ACHN (cell line): ENCODE measurements at places on chromosomes 2 and 18.

DNA sequence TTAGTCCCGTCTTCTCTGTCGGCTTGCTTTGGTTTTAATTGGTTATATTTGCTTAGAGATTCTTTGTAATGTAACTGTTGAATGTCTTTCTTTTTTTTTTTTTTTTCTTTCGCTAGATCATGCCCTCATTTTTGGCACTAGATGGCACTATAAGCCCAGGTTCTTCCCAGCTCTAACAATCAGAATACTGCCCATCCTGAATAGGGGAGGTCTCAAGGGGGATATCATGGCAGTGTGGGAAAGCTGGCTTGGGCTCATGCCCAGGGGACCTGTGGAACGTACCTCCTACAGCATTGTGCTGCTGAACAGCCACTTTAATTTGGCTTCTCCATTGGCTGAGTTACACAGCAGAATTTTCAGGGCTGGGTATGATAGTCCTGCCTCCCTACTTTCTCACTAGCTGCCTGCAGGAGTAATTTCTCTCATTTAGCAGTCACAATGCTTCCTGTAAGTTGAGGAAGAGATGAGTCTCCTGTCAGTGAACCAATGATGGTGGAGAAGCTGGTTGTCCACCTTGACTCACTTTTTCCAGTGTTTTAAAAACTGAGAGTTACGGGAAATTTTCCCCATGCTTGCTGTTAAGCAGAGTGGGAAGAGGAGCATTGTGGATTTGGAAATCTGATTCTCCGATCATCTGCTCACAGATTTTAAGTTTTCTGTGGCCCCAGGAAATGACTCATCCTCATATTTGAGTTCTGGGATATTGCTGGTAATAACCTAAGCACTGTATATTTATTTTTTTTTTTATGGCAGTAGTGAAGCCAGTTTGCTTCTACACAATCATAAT is 47.2 kb downstream of the RAD51AP2 start:
- DNase-seq = peak; percentile 40

DNA sequence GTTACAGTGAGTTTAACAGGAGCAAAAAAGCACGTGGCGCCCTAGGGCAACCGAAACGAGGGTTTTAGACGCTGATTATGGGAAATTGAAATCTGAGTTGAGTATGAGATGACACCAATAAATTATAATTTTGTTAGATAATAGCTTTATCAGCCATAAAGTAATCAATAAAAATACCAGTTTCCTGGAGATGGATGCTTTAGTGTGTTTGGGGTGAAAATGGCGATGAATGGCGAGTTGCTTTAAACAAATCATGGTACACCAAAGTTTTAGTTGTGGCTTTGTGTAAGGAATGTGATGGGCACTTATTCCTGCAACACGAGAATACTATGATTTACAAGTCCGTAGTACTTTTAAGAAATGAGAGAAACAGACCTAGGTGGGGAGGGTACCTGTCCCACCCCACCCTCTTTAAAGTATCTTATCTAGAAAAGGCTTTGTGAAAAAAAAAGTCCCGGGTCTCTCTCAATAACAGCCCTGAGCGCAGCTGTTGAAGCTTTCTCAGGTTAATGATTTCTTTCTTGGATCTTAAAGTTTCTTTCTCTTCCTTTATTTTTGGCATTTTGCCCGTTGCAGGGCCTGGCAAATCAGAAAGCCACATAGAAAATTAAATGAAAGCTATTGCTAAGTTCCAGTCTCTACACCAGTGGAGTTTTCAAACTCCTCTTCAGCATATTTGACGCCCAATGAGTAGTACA is 1.5 kb upstream of the RRM2 start:
- peak; percentile 96 for DNase-seq

GRCh38 chr2:39469807-39470206 is 32.7 kb upstream of the MAP4K3 start:
- DNase-seq = peak; percentile 82

DNA sequence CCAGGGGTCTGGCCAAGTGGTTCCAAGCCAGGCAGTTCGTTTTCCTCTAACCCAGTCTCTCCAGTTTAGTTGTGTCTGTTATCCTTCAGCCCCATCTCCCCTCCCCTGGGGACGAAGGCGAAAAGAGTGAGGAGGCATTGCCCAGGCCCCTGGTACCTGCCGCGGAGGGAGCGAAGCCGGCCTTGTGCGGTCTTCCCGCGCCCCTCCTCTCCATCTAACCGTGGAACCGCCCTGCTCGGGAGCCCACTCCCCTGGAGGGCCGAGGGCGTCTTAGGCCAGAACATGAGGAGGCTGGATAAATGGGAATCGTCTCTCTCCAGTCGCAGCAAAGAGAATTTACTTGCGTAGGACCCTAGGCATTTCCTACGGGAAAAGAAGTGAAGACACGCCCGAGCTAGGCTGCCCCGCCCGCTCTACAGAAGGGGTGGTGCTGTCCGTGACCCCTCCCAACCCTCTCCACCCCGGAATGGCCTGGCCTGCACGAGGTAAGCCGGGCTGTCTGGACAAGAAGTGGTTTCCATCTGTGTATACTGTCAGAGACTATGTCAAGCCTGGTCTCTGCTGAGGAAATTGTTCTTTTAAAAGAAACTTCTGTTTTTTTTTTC is 156.2 kb downstream of the MIB1 start:
- no peak for DNase-seq

DNA sequence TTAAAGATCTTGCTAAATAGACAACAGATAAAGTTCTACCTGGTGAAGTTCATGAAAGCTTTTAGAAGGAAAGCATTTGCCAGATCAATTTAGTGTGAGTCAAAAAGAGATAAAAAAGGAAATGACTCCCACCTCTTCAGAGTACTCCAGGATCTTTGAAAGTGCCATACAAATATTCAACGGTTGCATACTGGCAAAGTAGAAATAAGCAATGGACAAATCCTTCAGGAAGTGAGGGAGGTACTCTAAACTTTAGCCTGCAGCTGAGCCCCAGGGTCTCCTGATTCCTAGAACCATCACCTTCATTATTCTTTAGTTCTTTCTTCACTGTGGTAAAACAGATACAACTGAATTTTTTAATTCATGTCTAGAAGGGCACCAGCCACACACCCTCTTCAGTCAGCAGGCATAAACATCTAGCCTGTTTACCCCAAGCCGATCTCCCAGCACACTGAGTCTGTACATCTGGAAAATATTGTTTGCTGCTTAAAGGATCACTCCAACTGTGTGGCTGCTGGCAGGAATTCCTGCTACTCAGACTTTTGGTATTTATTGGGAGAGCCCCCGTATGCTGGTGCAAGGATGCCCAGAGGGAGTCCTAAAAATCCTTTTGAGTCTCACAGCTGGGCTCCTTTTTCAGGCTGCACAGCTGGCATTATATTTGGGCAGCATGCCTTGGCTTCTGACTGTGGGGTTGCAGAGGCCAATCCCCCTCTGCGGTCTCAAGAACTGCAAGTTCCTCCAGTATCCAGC is 72.3 kb upstream of the SESTD1 start:
- no peak for DNase-seq

DNA sequence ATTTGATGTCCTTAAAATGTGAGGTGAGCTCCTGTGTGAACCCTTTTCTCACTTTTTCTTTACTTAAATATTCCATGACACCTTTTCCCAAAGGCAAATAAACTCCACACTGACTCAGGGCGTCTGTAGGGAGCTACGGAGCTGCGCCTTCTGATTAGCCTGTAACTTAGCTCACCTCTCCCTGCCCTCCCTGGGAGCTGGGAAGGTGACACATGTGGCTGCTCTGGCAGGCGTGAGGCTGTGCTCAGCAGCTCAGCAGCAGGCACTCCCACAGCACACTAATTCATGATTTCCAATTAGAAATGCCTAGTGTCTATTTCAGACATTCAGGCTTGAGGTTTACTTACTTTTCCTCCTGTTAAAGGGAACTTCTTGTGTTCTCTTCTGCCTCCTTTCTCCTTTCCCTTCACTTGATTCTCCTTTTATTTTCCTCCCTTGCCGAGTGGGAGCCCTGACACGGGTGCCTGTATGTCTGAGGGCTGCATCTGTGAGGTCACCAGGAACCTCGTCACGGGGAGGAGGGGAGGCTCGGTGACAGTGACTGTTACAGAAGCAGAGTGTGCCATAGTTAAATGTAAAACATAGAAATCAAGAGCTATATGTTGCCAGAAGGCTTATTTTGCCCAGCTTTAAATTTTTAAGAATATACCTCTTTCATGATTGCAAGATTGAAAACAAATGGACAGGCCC is 437.1 kb downstream of the DCDC2C start:
- no peak for DNase-seq

GRCh38 chr18:66126266-66126665 is 375.5 kb downstream of the CDH7 start:
- DNase-seq = no peak

- no peak for DNase-seq
Measured at GRCh38 chr18:46814399-46814798, 57.5 kb upstream of the ST8SIA5 start.
